ENCODE measurements at places on chromosomes 1 and 21.

GRCh38 chr21:43997766-43998742, 14.1 kb upstream of the TRAPPC10 start:
- DNase-seq: no peak

DNA sequence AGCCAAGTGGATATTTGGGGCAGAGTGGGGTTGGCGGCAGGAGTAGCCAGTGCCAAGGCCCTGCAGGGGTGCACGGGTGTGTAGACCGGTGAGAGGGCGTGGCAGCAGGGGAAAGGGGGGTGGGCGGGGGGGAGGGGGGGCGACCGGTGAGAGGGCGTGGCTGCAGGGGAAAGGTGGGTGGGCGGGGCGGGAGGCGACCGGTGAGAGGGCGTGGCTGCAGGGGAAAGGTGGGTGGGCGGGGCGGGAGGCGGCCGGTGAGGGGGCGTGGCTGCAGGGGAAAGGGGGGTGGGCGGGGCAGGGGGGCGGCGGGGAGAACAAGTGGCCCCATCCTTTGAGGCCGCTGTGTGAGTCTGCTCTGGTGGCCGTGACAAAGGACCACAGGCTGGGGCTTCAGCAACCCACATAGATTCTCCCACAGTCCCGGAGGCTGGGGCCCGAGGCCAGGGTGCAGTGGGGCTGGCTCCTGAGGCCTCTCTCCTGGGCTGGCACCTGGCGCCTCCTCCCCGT, 25.8 kb downstream of the RRP1 start:
- DNase-seq: no peak

DNA sequence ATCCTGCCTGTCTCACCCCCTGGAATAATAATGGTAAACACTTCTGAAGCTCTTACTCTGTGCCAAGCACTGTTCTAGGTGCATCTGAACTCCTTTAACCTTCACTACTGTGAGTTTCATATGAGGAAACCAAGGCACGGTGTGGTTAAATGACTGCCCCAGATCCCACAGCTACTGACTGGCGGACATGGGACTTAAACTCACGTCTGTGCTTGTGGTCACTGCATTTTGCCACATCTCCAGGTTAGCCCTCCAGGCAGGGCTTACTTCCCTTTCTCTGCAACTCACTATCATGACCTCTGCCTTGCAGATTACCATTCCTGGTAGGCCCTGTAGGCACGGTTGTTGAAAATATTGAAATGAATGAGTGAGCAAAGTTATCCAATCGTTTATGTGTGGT, 83.4 kb downstream of the ADSS2 start:
- no peak for DNase-seq

DNA sequence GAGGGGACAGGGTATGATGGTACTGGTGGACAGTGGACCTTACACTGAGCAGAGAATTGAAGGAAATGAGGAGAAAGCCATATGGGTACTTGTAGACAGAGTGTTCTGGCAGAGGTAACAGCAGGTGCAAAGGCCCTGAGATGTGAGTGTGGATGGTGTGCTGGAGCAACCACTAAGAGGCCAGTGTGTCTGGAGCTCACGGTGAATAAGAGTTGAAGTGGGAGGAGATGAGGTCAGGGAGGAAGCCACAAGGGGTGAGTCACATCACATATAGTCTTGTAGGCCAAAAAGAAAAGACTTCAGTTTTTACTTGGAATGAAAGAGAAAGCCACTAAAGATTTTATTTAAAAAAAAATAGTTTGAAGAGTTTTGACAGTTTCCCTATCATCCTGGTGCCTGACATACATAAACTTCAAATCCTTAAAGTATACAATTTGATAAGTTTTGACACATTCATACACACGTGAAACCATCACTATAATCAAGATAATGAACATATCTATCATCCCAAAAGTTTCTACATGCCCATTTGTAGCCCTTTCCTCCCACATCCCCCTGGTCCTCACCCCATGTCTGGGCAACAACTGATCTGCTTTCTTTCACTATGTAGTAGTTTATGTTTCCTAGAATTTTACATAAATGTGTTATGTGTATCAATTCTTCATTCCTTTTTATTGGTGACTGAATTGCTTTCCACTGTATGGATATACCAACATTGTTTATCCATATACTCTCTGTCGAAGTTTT, 148.4 kb downstream of the GPATCH2 start:
- no peak for DNase-seq

DNA sequence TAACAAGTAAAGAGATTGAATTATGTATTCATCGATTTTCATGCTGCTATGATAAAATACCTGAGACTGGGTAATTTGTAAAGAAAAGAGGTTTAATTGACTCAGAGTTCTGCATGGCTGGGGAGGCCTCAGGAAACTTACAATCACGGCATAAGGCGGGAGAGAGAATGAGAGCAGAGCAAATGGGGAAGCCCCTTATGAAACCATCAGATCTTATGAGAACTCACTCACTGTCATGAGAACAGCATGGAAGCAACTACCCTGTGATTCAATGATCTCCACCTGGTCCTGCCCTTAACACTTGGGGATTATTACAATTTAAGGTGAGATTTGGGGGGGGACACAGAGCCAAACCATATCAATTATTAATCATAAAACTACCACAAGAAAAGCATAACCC, 3.3 kb upstream of the GBP3 start:
- DNase-seq: no peak

- no peak for DNase-seq
Observed at GRCh38 chr1:6367381-6368012, 26.1 kb downstream of the ACOT7 start.

DNA sequence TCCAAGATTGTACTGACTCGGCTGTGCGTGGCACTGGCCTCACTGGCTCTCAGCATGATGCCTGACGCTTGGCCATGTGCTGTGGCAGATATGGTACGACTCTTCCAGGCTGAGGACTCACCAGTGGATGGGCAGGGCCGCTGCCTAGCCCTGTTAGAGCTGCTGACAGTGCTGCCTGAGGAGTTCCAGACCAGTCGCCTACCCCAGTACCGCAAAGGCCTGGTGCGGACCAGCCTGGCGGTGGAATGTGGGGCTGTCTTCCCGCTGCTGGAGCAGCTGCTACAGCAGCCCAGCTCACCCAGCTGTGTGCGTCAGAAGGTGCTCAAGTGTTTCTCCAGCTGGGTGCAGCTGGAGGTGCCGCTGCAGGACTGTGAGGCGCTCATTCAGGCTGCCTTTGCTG, 2.9 kb downstream of the IPO13 start:
- DNase-seq: no peak

DNA sequence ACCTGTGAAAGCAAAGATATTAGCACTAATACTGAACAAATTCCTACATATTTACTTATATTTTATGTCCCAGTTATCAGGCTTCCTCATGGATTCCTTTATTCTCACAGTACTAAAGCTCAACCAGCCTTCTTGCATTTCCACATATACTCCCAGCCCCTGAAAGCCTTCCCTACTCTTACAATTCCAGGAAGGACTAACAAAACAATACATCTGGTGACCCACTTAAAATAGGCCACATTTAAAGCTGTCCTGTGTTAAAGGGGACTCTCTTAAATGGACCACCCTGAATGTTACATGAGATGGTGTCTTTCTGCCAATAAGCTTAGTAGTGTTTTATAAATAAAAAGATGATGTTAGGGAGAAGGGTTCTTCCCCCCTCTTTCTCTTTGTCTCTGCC, 54.4 kb downstream of the NTMT2 start:
- DNase-seq: no peak

- DNase-seq: no peak
Observed at GRCh38 chr1:93672069-93672468, 9.6 kb downstream of the BCAR3 start.

- DNase-seq: no peak
Observed at GRCh38 chr1:47725000-47725473, 272.1 kb downstream of the TRABD2B start.

DNA sequence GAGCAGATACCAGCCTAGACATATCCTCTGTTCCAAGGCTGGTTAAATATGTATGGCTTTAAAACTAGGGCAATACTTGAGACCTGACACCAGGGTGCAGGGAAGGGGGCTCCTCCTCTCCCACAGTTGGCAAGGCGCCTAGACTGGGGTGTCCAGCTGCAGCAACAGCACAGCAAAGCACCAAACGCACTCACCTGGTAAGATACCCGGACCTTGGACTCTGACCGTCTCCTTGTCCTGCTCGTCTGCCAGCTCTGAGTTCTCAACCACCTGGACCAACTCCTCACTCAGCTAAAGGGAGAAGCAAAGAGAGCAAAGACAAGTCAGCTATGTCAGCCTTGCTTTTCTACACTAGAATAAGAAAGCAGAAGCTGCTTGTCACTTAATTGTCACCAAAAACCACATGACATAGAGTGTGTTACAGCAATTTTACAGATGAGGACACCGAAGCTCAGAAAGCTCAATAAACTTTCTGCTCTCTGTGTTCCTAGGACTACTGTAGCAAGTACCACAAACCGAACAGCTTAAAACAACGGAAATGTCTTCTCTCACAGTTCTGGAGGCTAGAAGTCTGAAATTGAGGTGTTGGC, 4.4 kb downstream of the PACC1 start:
- no peak for DNase-seq

GRCh38 chr1:111501645-111502044, 1.8 kb downstream of the ADORA3 start:
- no peak for DNase-seq

GRCh38 chr1:117638759-117639158, 32.9 kb downstream of the TENT5C start:
- DNase-seq: no peak

DNA sequence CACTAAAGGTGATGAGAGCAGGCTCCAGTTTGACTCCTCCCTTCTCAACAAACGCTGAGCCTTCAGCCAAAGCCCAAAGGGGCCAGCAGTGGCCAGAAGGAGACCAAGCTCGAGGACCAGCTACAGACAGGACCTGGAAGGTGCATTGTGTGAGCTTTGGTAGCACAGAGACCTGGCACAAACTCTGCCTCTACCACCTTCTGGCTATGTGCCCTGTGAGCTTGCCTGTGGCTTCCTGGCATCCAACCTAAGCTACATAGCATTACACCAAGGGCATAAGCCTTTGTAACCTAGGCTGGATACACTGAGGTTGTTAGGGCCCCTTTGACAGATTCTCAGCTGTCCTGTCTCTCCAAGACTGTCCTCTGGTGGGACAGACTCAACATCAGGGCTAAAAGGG, 6.6 kb upstream of the VWA5B1 start:
- DNase-seq: no peak

DNA sequence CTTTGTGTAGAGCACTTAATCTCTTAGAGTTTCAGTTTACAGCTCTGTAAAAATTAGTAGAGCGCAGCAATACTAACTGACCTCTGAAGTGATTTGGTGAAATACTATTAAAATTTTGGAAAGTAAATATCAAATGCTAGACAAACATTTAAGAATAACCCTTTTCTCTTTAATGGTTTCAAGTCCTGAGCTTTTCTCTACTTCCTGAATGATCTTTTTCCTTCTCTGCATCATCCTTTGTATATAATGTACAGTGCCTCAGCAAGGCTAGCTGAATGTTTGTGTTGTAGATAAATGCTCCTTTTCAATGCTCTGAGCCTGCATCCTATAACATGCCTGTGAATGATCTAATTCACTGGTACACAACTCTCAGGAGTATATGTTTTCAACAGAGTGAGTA, 272.9 kb downstream of the ADGRL2 start:
- DNase-seq: no peak

GRCh38 chr21:33279330-33279820, 13.2 kb downstream of the IL10RB start:
- DNase-seq: no peak

- no peak for DNase-seq
Observed at GRCh38 chr1:62689524-62689923, 1.3 kb upstream of the DOCK7 start.

DNA sequence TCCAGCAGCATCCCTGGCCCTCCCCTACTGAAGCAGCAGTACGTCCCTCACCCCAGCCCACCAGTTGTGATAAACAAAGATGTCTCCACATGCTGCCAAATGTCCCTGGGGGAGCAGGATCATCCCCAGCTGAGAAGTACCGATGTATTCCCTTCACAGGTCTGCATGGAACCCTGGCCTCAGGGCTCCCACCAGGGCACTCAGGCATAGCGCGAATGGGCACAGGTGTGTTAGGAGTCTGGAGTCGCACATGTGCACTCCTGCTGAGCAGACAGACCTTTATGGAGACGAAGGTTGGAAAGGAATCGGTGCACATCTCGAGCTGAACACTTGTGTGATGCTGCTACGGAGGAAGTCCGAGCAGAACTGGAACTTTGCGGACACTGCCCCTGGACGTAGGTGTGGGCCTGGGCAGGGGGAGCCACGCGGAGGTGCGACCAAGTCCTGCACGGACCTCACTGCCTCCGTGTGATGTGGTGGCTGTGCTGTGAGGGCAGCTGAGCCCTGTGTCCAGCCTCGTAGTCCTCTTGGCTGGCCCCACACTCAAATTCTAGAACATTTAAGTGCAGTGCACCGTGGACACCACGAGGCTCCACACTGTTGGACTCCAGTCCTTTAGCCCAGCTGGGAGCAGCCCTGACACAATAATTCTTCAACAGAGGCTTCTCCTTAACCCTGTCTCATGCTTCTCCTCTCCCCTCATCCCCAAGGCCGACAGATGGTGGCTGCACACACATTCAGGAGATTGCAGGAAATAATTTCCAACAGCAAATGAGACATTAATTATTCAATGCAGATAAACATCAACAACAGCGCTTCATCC, 43.4 kb downstream of the RSPH1 start:
- no peak for DNase-seq

DNA sequence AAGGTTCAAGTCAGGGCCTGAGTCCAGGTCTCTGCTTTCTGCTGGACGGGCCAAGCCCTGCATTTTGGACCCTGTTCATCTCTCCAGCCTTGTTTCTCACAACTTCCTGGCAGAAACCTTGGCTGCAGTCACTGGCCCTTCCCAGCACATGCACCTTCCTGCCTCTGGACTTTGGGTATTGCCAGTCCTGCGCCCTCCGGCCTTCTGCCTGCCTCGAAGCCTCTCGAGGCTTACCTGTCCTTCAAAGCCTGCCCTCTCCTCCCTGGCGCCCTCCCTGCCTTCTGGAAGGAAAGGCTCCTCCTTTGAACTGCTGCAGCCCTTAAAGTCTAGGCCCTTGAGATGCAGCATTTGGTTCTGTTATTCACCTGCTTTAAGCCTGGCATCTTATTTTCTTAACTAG, 52.8 kb downstream of the HTR6 start:
- DNase-seq: no peak

DNA sequence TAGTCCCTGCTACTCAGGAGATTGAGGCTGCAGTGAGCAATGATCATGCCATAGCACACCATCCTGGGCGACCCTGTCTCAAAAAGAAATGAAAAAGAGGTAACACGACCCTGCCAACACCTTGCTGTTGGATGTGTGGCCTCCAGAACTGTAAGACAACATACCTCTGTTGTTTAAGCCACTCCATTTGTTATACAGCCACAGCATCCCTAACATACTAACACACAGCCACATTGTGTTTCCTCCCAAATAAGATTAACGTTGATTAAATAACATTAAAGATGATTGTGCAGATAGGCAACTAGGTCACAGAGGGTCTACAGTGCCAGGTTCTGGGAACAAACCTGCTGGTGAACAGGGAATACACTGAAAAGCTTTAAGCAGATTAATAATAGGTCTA, 170.4 kb downstream of the RERE start:
- no peak for DNase-seq

GRCh38 chr1:230917284-230918135, 49.2 kb upstream of the C1orf198 start:
- no peak for DNase-seq
